ENCODE measurements at places on chromosomes 7 and 10. TPM values are rescaled to one million over a fixed set of nuclear protein-coding genes. Genes with fewer than 3 reads are reported as not detected.

Gene TRIM74
- 0.13 TPM for total RNA-seq

Gene SHH
- 0.13 TPM for total RNA-seq

Gene TMEM213
- not detected for total RNA-seq

Gene RBM20
- total RNA-seq, result not detected

Measured in bronchial epithelial cell (primary cell).